Breast epithelium (tissue), 4 donors: ENCODE measurements at places on chromosomes 16 and 17.

GRCh38 chr17:50173335-50173941 is 7.6 kb downstream of the SGCA start:
- no peak for DNase-seq

DNA sequence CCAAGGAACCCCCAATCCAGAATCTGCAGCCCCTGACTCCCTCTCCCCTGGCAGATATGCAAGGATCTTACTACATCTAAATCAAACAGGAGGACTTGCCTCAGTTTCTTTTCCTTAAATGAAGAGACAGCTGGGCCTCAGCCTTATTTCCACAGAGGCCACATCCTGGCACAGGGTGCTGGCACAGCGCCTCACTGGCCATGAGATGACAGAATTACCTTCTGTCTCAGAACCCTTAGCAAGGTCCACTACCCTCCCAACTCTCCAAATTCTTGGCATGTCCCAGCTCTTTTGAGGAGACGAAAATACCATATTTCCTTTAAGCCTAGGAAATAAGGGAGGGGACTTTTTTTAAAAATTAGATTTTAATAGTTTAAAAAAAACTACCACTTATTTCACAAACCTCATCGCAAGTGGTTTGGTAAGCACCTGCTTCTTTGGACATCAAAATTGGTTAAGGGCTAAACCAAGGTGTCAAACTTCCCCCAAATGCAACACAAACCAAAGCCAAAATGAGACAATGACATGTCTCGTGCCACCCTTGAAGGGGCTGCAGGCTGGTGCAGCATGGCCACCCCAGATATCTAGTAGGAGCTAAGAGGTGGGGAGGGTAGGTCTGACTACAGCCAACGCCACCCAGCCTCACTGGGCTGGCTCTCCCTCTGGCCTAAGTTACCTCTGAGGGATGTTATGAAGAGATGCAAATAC is 25.3 kb downstream of the FAM117A start:
- no peak for DNase-seq

GRCh38 chr17:42362245-42362961 is 25.8 kb downstream of the STAT3 start:
- DNase-seq = no peak

- no peak for DNase-seq
These were observed 14.7 kb downstream of the TNS4 start for GRCh38 chr17:40486522-40487370.

- no peak for DNase-seq
These were observed 46.9 kb downstream of the HELZ start for GRCh38 chr17:67198131-67198530.

DNA sequence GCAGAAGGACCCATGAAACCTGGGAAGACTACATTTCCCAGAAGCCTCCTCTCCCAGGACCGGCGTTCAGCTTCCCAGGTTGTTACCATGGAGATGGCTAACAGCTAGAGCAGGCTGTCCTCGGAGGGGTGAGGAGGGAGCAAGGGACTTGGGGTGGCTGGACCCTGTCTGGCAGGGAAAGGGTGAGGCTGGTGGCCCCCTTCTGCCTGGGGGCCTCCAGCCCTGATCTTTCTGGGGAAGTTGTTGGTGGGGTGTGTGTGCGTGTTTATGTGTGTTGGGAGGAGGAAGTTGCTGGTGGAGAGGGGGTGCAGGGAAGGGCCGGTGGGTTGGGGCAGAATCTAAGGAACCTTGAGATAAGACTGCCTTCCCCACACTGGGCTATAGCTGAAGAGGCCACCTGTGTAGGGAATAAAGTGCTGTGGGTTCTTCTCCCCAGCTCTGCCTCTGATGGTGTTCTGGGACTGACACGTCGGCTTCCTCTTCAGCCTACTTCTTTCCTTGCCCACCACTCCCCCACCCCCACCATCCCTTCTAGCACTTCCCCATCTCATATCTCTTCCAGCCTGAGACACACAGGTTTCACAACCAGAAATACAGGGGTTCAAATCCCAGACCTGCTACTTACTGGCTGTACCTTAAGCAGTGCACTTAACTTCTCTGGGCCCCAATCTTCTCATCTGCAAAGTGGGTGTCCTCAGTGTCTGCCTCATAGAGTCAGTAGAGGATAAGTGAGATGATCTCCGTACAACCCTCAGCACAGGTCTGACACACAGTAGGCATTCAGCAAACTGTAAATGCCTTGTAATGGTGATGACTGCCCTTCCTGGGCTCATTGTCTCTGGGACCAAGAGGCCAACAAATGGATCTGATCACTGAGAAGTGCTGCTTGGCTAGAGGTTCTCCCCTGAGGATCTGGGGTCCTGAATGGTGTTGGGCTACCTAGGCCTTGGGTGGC is at the start of gene DRC7:
Gene DRC7 (plus strand): TSS at position 82 of the 955 bp plus-strand sequence. CDS start 3,144 bp downstream, outside the sequence.
- DNase-seq = no peak

GRCh38 chr17:78790552-78790951 is 8.5 kb upstream of the CYTH1 start:
- no peak for DNase-seq

GRCh38 chr17:33751702-33752065 is 458.6 kb upstream of the ASIC2 start:
- DNase-seq = no peak

- no peak for DNase-seq
These were observed 36.2 kb downstream of the USP10 start for GRCh38 chr16:84735849-84736586.

GRCh38 chr16:52563767-52564611 is 17.0 kb upstream of the TOX3 start:
- DNase-seq = no peak

GRCh38 chr16:12484972-12485371 is 318.7 kb downstream of the CPPED1 start:
- DNase-seq = no peak

- DNase-seq = no peak
These were observed 890.9 kb upstream of the CDH8 start for GRCh38 chr16:62927122-62927521.

DNA sequence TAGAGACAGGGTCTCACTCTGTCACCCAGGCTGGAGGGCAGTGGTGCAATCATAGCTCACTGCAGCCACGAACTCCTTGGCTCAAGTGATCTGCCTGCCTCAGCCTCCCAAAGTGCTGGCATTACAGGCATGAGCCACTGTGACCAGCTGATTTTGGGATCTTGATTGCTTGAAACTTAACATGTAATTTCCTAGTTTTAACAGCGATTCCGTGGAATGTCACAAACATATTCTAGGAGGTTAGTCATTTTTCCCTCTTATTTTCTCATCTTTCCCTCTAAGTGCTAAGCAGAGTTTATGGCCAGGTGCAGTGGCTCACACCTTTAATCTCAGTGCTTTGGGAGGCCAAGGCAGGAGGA is 123.4 kb upstream of the CACNG3 start:
- no peak for DNase-seq

GRCh38 chr17:57861000-57861789 is 11.4 kb upstream of the MRPS23 start:
- DNase-seq = peak; percentile 62

- no peak for DNase-seq
These were observed 24.1 kb upstream of the ABR start for GRCh38 chr17:1203967-1204291.

- no peak for DNase-seq
These were observed 83.7 kb downstream of the N4BP1 start for GRCh38 chr16:48526058-48526957.

- DNase-seq = no peak
These were observed 230.1 kb downstream of the SLC39A11 start for GRCh38 chr17:72862276-72862999.

- no peak for DNase-seq
These were observed 7.5 kb downstream of the COTL1 start for GRCh38 chr16:84610376-84610775.

DNA sequence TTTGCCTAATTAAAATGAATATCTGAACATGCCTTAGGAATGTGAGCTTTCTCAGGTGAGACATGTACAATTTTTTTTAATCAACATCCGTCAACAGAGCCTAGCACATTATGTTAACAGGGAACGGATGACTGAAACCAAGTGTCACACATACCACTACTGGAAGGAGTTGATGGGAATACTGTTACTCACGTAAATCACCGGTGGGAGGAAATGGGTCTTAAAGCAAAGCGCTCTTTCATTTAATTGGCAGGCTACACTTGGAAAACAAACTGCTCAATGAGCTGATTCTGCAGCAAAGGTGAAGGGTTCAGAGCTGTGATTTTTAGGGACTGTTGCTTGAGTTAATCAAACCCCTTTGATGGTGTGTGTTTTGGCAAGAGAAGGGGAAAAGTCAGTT is 4.8 kb downstream of the CPPED1 start:
- DNase-seq = no peak

DNA sequence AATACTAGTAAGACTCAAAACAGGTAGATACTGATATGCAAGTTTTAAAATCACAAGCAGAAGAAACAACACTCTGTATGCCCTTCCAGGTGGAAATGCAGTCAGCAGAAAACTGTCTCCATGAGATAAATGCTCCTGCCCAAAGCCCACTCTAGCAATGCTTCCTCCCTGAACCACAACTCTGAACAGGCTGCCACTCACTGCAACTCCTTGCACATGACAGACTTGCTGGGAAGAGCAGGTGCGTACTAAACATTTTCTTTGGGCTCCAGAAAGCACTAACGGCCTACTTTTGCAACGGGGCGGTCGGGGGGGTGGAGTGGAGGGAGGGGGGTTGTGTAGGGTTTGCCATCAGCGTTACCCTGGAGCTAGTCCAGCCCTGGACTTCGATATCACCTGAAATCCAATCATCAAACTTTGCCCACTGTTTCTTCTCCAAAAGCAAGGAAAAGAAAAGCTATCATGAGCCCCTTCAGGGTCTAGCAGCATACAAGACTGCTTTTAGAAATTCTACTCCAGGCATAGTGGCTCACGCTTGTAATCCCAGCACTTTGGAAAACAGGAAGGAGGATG is 46.1 kb downstream of the ANKRD11 start:
- no peak for DNase-seq

DNA sequence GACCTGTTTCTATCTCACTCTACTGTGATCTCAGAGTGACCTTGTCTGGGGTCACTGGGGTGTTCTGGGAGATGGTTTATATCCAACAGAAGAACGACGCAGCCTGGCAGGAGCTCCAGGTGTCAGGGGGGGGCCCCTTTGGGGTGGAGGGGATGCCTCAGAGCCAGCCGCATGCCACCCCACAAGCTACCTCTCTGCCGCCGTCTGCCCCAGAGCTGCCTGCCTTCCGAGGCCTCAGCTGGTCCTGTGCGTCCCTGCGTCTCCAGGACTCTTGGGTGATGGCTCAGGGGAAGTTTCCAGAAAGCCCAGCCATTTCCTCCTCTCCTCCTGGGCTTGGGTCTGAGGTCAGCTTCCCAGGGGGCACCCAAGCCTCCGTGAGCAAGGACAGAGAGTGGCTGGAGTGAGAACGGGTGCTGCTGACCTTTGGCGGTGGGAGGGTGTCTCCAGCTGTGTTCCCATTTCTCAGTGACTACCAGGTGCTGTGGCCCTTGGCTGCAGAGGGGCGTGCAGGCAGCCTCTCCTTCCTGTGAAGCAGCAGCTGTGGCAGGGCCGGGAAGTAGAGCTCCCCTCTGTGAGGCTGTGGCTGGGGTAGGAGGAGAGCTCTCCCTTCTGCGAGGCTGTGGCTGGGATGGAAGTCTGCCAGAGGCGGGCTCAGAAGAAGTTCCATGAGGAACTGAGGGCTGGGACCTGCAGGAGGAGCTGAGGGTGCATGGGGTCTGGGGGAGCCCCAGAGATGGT is 19.8 kb downstream of the JPH3 start:
- DNase-seq = no peak

DNA sequence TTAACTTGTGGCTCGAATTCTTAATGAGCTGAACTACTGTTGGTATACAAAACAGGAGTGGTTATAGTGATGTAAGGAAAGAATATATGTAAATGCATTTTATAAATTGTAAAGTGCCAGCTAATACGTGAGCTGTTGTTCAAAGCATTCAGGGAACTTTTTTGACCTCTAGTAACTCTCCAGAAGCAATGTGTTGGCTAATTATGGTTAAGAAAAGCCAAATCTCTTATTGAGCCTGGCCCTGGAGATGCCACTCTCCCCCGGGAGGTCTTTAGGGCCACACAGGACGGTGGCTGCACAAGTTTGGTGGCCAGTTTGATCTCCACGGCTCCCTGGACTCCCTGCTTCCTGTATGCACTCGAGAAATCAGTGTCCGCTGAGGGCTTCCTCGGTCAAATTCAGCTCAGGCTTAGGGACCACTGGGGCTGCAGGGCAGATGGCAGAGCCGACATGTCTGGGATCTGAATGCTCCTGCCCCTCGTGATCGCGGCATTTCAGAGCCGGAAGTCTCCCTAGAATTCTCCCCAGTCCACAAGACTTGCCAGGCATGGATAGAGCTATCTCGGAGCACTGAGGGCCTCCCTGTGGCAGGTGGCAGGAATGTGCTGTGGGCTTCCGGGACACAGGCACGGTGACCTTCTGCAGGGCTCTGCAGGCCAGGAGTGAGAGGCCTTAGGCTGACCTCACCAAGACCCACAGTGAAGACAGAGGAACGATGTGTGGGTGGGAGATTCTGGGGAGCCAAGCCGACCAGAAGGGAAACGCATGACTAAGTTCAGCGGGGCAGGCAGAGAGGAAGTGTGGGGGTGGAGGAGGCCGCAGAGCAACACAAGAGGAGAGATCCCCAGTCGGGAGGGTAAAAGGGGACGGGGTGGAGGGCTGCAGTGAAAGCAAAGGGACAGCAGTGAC is 18.6 kb upstream of the PITPNM3 start:
- DNase-seq = no peak

GRCh38 chr16:17518441-17518840 is 47.7 kb upstream of the XYLT1 start:
- DNase-seq = no peak

DNA sequence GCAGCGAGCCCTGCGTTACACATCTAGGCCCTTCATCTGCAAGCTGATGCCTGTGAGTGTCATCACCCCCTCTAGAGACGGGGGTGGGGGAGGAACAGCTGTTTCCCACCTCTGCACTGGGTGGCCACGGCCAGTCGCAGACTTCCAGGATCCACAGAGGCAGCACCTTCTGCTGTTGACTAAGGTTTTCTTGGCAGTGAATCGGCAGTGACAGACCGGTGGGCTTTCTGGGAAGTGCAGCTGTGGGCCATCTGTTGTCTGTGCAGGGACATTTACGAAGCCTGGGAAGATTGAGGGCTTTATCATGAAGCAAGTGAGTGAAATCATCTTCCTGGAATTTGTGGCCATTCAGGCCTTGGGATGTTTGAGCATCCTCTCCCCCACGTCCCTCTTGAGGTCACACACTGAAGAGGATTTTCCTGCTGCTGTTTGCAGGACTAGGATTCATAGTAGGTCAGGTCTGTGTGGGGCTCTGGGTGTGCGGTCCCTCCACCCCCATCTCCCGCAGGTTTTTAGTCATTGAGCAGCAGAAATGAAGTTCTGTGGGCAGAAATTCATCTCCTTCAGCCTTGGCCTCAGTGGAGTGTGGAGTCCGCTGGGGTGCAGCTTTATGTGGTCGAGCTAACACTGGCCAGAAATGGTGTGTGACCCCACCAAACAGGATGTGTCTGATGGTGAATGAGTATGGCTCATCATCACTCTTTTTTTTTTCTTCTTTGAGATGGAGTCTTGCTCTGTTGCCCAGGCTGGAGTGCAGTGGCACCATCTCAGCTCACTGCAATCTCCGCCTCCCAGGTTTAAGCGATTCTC is 12.0 kb downstream of the PGS1 start:
- no peak for DNase-seq
